A673 (cell line): ENCODE measurements at places on chromosomes 11 and 22.

DNA sequence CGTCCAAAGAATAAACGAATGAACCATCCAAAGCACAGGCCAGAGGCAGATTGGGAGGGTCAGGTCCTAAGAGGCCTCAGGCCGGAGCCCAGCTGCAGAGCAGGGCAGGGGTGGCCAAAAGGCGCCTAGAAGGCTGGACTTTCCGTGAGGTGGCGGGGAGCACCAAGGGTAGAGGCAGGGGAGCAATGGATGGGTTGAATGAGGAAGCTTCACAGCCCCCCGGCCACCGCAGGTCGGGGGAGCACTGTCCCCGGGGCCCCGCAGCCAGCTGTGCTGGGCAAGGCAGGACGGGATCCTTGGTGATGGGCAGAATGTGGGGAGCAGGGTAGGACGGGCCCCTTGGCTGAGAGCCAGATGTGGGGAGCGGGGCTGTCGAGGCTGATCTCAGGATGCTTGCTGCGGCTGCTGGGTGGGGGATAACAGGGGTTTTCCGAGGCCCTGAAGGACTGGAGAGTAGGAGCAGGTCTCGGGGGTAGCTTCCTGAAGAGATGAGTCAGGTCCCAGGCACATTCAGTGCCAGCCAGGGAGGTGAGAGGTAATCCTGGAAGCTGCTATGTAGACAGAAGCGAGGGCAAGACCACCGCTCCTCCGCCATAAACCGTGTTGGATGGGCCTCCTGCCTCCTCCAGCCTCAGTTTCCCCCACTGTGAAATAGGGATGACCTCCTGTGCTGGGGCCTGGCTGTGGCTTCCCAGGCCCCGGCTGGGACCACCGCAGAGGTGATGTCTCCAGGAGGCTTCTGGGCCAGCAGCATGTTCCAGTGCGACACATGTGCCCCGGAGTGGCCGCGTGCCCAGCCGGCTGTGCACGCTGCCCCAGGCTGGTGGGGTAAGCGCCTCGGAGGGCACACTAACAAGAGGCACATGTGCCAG, 34.6 kb upstream of the KCNQ1OT1 start:
- DNase-seq = no peak

DNA sequence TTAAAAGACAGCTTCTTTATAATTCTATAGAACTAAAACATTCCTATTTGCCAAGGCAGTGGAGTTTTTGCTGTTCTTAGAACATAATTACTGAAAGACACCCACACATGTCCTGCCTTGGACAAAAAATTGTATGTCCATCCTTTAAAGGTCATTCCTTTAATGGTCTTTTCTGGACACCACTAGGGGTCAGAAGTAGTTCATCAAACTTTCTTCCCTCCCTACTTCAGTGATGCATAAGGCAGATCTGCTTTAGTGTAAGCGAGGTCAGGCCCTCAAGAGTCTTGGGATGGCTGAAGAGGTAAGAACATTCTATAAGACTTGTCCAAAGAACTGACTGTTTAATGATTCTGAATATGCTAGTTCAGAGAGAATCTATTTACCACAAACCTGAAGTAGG, 4.3 kb upstream of the OR51V1 start:
- DNase-seq = no peak

- DNase-seq = no peak
Measured at GRCh38 chr22:20126284-20127029, 5.1 kb upstream of the ZDHHC8 start.

DNA sequence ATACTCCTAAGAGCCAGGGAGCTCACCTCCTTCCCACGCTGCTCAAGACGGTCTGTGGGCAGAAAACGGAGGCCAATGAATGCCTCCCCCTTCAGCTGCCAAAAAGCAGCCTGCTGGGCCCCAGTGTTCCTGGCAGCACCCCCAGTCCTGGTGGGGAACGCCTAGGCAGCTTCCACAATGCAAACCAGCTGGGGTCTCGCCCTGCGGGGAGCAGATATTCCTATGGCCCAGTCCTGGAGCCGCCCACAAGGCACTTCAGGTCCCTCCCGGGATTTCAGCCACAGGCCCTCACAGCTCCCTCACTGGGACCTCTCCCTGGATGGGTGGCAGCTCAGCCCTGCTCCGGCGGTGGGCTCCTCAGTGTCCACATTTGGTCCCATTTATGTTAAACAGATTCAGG, 29.2 kb downstream of the A4GALT start:
- DNase-seq = no peak

- no peak for DNase-seq
Measured at GRCh38 chr22:38873469-38874411, 1.7 kb upstream of the CBX6 start.
